ENCODE measurements at places on chromosomes 1 and 21.

- DNase-seq = no peak
Observed at GRCh38 chr1:185325413-185325812, 8.4 kb upstream of the IVNS1ABP start.

DNA sequence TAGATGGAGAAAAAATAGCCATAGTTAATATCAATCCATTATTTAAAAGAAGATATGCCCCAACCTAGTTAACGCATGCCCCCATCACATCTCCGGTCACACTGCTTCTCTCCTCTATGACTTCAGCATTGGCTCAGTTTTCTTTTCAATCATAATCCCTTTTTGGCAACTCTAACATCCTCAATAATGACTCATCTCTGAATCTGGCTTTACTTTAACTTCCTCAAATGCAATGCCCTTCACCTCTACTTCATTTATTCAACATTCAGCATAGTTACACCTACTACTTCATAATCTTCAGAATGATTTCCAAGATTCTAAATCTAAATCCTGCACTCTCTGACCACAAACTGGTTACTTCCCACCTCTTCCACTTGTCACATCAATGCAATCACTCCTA, 417.3 kb downstream of the USH2A start:
- DNase-seq = peak; percentile 0

- DNase-seq = peak; percentile 51
Observed at GRCh38 chr1:145740269-145740668, 21.0 kb downstream of the CD160 start.

DNA sequence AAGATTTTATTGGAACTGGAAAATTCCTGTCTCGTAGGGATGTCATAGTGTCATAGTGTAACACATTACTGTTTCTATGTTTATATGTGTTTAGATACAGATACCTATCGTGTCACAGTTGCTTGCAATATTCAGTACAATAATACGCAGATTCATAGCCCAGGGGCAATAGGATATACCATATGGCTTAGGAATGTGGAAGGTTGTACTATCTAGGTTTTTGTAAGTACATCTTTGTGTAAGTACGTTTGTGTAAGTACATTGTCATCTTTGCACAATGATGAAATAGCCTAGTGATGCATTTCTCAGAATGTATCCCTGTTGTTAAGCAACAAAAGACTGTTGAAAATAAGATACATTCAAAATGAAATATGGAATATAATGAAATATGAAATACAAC, 68.9 kb downstream of the CAMTA1 start:
- no peak for DNase-seq

GRCh38 chr21:39086547-39086946, 96.7 kb downstream of the PSMG1 start:
- DNase-seq = no peak

- no peak for DNase-seq
Observed at GRCh38 chr1:233945573-233945972, 41.1 kb downstream of the SLC35F3 start.

GRCh38 chr1:85323770-85324169, 47.3 kb upstream of the BCL10 start:
- DNase-seq = no peak

- peak; percentile 89 for DNase-seq
Observed at GRCh38 chr1:241641773-241642592, 1.8 kb upstream of the CHML start.

DNA sequence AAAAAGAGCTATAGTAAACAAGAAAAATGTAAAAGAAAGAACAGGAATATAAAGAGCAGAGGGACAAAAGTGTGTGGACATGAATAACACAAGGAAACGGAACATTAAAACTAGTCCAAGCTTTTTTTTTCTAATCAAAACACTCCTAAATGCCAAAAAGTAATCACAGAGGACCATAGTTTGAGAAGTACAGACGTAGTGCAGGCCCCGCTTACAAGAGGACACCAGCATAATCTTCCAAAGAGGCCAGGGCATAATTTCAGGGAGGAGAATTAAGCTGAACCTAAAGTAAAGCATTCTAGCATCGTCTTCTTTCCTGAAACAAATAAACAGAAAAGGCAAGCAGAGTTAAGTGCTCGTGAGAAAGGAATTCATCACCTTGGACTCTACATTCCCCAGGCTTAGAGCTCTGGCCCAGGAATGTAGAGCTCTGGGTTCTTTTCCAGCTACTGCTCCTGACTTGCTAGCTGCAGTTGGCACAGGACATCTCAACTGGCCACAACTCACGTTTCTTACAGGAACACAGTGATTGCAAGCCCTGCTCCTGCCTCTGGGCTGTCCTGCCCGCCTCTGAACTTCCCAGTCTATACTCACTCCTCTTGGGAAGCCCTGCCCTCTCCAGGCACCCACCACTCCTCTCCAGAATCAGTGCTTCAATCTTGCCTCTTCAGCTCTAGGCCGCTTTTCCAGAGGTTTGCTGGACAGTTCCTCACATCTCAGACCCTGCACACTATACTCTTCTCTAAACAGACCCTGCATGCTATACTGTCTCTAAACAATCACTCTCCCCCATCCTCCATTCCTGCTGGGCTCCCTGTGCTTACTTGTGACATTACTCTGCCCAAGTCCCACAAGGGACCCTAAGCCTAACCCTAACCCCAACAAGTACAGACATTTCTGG, 9.8 kb downstream of the RGS8 start:
- DNase-seq = no peak

DNA sequence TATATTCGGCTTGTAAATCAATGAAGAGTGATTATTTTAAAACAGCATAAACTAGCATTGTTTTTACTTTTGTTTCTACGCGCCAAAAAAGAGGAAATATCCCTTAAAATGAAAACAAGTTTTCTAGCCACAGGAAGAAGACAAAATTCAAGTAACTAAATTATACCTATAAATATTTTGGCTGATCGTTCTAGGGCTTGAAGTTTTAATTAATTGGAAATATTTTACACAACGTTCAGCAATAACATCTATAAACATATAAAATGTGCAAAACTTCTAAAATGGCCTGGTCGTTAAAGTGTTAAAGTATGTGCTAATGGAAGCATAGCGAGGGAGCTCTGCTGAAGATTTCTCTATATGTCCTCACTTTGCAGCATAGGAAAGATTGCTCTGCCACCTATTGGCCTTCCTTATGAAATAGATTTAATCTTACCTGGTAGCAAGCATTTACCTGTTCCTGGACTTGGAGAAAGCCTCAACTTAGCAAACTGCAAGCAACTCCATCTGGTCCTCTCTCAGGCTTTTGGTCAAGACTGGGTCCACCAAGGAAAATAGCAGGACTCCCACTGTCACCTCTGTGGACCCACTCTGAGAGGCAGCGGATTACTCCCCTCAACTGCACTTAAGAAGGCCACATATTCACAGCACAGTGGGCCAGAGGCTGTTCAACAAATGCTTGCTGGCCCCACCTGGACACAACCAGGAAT, 351.3 kb upstream of the RUNX1 start:
- DNase-seq = peak; percentile 82

DNA sequence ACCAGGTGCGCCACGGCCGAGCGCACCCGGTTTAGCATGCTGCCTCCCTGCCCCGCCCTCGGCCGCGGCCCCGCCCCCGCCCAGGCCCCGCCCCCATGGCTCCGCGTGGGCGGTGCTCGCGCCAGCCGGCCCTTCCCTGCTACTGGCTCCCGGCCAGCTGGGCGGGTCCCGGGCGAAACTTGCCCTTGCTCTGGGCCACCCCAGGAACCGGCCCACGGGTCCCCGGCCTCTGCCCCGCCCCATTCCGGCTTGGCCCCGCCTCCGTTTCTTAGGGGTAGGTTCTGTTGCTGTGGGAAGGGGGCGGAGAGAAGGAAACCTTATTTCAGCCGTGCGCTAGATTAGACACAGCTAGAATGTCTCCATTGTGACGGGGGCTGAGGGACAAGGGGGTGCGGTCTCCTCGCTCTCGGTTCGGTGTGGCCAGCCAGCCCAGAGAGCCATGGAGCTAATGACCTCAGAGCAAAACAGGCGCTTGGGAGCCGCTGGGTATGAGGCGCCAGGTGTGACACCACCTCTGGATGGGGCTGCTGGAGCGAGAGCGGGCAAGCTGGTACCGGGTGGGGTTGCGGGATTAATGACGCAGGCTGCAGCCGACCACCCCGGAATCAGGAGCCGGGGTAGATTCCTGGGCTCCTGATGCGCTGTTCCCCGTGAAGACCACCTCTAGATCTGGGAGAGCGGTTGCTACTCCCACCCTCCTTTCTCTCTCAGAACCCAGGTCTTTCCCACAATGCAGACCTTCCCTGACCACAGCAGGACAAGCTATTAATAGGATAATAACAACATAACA, at the start of gene PPM1J:
Gene PPM1J (minus strand): TSS at position 69 of the 790 bp plus-strand sequence. CDS start 31 bp downstream, at position 38.
- DNase-seq = peak; percentile 97

GRCh38 chr1:198598796-198599321, 40.0 kb upstream of the PTPRC start:
- no peak for DNase-seq

DNA sequence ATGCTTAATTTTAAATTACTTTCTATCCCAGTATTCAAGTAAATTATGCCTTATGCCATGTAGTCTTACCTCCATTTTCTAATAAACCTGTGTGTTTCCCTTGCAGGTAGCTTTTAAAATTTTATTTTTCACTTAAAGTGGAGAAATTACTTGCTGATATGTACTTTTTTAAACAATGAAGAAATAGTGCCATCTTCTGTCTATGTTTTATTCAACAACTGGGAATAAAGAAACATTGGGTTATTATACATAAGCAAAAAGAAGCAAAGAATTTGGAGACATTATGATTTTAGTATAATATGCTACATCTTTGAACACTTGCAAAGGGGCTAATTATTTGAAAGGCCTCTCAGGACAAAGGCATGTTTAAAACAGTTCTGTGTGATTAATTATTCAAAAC, 1912.9 kb downstream of the MRPL39 start:
- no peak for DNase-seq

DNA sequence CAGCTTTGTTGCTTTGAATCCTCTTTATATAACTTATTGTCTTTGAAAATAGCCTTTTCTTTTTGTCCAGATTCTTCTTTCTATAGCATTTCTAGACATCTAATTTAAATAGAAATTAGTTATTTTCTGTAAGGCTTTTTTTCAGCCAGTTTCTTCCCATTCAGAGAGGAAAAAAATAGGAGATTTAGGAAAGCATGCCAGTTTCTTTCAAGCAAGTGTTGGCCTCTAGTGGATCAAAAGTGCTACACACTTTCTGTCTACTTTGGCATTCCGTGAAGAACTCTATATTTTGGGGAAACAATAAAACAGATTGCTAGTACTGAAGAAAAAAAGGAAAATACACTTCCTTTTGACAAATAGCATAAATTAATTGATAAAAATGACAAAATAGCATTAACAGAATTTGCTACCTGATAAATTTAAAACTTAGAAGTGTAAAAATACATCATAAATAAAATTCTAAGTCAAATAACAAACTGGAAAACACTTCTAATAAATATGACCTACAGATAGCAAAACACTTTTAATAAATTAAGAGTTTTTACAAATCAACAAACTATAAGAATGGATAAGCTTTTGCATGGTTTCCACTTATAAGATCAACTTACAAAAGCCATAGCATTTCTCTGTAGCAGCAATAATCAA, 13.1 kb upstream of the EXO1 start:
- peak; percentile 66 for DNase-seq

DNA sequence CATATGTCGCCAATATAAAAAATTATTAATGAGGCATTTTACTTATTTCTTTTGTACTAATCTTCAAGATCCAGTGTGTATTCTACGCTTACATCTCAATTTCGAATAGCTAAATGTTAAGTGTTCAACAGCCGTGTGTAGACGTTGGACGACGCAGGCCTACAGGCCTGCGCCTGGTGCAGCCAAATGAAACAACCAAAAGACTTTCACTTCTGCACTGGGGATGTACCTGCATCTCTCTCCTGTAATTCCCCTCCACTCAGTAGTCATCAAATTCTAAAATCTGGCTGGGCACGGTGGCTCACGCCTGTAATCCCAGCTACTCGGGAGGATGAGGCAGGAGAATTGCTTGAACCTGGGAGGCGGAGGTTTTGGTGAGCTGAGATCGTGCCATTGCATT, 76.8 kb upstream of the HNRNPU start:
- no peak for DNase-seq

- no peak for DNase-seq
Observed at GRCh38 chr21:37226041-37226920, 40.9 kb downstream of the VPS26C start.

DNA sequence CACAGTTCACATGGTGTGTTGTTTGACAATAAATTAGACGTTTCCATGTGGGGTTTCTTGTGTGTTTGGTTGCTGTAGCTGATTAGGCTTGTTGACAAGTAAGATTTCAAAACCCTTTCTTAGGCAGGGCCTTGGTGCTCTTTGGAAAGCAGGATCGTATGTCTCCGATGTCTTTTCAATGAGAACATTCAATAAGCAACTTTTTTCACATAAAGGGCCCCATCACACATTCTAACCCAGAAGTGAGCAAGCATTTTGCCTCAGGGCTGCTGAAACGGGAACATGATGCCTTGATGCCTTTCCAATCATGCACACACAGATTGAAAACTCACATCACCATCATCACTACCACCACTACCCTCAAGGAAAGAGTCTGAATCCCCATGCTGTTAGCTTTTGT, 33.1 kb downstream of the LPAR3 start:
- DNase-seq = no peak

DNA sequence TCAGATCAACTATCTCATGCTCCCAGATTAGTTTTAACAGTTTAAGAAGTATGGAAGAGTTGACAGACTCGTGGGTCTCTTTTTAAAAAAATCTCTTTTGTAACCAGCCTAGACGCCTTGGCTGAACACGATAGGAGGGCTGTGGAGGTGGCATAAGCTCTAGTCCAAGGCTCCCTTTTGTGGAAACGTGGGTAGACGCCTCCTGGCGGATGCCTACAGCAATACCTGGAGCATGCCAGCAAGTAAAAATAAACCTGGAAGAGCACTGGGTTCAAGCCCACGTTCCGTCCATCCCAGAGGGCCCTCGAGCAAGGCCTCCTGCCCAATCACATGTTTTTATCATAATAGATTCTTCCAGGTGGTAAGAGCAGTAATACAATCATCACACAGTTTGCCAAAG, 87.9 kb downstream of the RGS7 start:
- DNase-seq = no peak

- peak; percentile 52 for DNase-seq
Observed at GRCh38 chr1:115239426-115239825, 98.6 kb downstream of the NGF start.

GRCh38 chr21:14453339-14454015, 70.5 kb upstream of the HSPA13 start:
- DNase-seq = no peak

- DNase-seq = no peak
Observed at GRCh38 chr21:40688106-40688864, 158.7 kb downstream of the DSCAM start.

GRCh38 chr21:44626673-44627143, at the start of gene KRTAP10-9:
Gene KRTAP10-9 (plus strand): TSS chr21:44627093. CDS start chr21:44627172, 79 bp downstream.
- no peak for DNase-seq

DNA sequence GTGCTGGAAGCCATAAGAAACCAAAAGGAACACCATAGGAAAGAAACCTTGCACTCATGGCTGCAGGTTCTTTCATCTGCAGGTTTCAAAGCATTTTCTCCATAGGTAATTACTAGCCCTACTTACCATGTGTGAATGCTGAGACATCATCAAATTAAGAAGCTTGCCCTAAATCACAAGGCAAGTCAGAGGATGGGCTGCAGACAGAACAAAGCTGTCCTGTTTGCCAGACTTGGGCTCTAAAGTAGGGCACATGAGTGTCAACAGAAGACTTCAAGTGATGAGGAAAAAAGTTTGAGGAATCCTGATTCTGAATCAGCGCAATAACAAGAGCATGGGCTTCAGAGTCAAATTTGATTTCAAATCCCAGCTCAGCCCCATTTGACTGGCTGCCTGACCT, 5.8 kb upstream of the EPS15 start:
- DNase-seq = no peak

Measured in cardiac fibroblast (primary cell).